HuH-7 (cell line): ENCODE measurements at places on chromosomes 6 and 20.

DNA sequence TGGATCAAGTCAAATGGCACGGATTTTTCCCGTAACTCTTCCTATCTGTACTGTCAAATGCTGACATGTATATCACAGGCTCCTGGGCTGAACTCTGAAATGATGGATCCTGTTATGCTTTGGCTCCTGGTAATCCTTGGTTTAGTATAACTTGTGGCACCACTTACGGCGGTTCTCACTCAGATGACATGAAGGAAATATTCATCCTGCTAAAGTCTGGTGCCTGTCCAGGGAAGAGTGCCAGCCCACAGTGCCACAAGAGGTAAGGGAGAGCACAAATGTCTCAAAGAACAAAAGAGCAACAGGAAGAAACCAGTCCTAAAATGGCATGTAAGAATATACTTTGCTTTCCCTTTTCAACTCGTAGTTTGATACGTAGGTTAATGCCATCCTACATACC is 93.1 kb upstream of the TAB2 start:
- no peak for DNase-seq

DNA sequence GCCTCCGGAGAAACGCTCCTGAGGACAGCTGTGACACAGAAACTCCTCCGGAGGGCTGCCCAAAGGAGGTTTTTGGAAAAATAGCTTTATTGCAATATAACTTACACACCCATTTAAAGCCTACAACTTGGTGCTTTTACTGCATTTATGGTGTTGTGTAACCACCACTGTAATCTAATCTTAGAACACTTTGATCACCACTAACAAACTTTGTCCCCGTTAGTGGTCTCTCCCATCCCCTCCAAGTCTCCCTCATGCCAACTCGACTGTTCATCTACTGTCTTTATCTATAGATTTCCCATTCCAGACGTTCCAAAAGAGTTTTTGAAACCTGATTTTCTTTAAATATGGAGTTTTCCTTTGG is 62.8 kb downstream of the SYNJ2 start:
- DNase-seq: peak; percentile 58

GRCh38 chr6:140957386-140957785 is 1175.3 kb upstream of the GJE1 start:
- DNase-seq: no peak

DNA sequence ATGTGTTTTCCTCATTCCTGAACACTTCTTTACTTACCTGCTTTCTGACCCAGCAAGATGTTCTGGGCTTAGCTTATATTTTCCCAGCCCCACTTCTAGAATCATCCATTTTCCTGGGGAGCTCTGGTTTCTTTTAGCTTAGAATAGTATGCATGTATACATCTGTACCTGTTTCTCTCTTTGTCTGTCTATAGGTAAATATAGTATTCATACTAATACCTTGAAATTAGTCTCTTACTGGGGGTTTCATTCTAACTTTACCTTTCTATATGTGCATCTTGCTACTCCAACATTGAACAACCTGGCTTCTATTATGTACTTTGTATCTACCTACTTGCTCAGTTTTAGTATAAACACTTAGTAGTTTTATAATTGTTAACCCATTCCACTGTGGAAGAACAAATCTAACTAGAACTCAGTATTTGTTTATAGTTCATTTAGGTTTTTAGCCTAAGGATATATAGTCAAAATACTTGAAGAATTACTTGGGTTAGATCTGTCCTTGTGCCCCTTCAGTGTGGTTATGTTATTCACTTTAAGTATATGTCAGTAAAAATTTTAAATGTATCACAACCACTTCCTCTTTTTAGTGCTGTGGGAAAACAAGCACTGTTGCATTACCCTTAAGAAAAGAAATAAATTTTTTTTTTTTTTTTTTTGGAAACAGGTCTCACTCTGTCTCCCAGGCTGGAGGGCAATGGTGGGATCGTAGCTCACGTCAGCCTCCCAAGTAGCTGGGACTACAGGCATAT is 54.0 kb downstream of the ASXL1 start:
- no peak for DNase-seq

- no peak for DNase-seq
These were observed 8.8 kb downstream of the CDKAL1 start for GRCh38 chr6:20542927-20543602.

DNA sequence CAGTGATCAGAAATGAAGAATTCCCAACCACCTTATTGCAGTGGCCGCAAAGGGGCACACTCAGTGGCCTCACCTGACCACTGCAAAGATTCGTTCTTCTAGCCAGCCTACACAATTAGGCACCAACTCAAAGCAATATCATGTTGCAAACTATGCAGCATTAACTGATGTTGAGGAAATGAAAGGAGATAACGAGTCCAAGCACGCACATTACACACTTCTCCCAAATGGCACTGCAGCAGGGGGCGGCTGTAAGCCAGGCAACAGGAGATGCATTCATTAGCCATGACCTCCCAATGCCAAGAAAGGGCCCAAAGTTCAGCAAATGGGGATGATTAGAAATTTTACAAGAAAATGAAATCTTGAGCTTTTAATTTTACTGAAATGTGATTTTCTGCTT is 39.3 kb downstream of the ATXN1 start:
- DNase-seq: no peak

DNA sequence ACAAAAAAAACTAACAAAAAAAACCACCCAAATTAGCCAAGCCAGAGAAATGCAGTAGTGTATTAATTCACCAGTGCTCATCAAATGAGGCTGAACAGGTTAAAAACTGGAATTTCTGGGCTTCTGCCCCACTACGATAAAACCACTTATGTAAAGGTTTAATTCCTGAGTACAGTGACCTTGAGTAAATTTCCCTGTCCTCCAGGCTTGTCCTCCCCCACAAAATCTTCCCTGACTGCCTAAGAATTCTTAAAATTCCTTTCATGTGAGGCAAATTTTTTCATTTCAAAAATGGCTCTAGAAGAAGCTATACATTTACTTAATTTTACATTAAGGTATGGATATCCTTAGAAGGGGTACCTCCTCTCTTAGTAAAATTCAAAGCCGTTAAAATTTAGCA is 80.1 kb upstream of the ID4 start:
- no peak for DNase-seq

DNA sequence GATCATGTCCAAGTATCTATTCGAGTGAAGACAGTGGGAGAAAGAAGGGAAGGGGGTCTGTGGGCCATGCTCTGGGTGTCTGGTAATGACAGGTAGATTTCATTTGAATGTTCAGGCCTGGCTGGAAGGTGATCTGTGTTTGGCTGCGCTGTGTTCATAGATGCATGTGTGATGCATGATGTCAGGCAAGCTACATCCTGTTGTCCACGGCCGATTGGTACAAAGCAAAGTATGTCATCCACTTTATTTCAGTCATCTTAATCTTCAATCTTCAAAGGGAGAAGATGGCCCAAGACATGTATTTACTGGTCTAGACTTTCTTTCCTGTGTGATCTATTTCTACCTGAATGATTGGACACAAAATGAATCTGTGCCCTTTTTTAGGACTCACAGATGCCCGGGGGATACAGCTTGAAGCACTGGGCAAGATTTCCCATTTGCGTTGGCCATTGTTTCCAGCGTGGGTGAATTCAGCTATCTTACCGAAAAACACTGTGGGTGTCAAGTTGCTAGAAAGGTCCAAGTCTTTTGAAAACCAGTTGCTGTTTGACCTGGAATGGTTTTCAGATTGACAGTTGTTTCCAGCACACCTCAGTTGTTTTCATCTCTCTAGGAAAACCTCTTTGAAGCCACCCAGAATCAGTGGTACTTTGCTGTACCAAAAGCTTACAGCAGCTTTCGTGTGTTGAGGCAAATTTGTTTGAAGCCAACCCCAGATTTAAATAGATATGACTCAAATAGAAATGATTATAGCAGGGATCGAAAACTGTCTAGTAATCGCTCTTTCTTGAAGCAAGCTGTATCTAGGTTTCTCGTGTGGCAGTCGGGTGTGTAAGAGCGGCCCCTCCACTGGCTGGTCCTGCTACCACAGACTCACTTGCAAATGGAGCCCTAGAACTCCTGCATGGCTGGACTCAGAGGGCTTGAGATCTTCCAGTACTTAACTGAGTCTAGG is 27.2 kb downstream of the DUSP22 start:
- no peak for DNase-seq

DNA sequence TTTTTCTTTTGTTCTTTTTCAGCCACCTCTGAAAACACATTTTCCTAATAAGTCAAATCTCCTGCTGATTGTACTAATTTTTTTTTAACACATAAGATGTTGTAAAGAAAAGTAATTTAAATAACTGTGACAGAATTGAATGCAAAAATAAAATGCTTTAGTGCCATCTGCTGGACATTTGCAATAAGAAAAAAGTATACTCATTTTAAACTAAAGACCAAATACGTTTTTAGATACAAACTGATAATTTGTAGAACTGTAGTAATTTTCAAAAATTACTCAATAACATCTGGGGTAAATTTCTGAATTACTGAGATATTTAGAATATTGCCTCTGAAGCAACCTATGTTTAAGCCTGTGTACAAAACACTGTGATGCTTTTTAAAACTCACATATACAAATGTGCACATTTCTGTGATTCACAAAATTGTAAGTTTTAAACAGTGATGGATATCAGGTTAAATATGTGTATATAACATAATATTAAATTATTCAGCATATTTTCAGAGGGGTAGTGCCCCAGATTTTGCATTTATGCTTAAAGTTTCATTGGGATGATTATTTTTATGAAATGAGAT is 198.7 kb downstream of the RIMS1 start:
- no peak for DNase-seq

DNA sequence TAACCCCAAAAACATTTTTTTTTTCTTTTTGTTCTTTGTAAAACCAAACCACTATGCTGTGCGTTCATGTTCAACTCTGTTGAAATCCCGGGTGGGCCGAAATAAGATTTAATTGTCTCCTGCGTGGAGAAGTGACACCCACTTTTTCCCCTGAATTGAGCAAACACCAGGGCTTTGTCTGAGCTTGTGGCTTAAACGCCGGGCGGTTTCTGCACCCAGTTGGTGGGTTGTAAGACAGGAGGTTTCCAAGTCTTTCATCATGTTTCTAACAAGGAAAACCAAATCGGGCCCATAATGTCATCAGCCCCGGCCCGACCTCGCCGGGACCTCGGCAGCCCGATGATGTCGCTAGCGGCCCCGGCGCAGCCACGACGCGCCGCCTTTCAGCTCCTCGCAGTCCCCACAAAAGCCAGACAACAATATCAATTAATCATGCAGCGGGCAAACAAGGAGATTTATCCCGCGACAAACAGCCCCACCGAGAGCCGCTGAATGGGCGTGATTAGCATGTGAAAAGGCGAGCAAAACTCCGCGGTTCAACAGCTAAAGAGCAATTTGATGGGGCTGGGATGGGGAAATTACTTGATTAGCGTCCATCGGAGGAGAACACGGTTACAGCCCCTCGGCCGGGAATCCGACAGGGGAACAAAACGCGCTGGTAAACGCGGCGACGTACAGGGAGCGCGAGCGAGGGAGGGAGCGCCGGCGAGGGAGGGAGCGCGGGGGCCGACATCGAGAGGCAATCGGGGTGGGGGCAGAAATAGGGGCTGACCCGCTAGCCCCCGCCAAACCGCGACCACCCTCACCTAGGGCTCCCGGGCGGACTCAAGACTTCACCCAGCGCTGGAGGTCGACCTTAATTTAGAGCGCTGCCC is 5.3 kb downstream of the LINC00237 start:
- DNase-seq: no peak

DNA sequence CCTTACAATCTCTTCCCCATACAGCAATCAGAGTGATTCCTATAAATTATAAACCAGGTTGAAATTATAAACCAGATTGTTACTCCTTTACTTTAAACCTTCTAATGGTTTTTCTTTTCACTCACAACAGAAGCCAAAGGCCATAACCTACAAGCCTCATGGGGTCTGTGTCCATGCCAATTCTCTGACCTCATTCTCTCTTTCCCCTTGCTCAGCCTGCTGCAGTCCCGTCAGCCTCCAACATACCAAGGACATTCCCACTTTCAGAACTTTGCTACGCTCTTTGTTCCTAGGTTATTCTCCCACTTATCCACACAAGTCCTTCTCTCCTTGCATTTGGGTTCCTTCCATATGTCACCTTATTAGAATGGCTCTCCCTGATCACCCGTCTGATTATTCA is 277.9 kb upstream of the TCF21 start:
- DNase-seq: no peak

- no peak for DNase-seq
These were observed 8.0 kb upstream of the NPBWR2 start for GRCh38 chr20:64115171-64115911.

GRCh38 chr6:105499136-105499870 is 96.4 kb upstream of the PREP start:
- no peak for DNase-seq
